RPMI8226 (cell line): ENCODE measurements at places on chromosomes 6 and 20.
A peak's percentile ranks its signal among the peaks of the same experiment; 100 is the strongest.

- peak; percentile 65 for DNase-seq
Measured at GRCh38 chr6:52498538-52499017, 78.3 kb downstream of the TRAM2 start.

DNA sequence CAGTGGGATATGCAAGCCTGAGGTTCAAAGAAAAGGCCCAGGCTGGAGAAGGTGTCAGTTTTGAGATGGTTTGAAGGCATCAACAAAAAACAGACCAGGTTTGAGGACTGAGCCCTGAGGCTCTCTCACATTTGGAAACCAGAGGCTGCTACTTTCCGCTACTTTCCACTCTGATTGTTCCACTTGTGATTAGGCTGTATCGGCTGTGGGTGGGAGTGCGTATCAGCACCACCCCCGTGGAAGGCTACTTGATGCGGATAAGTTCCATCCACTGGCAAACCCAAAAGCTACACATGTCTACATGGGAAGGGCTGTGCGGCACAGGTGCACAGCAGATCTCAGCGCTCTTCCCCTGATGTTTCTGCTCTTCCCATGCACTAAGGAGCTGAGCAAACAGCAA lies 198.7 kb downstream of the GMPR start:
- DNase-seq, result no peak

- no peak for DNase-seq
Measured at GRCh38 chr6:11224252-11224965, 8.1 kb downstream of the NEDD9 start.

- no peak for DNase-seq
Measured at GRCh38 chr6:167987396-167988153, 9.9 kb upstream of the KIF25 start.

- DNase-seq, result no peak
Measured at GRCh38 chr20:48219306-48219705, 434.0 kb upstream of the SULF2 start.

GRCh38 chr20:2991532-2991931 lies 51.9 kb upstream of the GNRH2 start:
- DNase-seq, result no peak

DNA sequence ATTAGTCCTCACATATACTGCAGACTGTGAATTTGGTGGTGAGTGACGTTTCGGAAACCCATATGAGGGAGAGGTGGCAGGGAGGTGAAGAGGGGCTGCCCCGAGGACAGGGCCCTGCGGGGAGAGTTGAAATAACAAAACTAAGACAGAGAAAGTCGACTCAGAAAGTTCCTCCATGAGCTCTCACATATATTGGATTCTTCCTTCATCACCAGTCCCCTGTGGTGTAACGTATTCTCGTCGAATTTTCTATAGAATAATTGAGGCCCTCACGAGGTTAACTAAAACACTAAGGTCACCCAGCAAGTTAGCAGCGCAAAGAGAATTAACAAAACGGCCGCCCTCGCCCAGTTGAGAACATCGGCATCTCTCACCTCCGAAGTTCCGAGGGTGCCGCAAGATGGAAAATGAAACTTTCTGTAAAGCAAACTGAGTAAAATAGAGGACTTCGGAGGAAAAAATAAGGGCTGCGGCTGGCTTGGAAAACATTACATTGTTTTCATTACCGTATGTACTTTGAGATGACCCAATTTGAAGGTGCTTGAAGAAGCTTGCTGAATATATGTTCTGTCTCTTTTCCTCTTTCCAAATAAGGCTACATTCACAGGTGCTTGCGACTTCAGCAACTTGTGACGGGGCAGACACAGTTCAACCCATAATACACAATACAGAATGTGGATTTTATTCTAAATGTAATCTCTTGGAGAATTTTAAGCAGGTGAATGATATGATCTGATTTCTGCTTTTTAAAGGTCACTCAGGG lies 490.9 kb upstream of the JARID2 start:
- DNase-seq, result no peak

GRCh38 chr6:22326500-22326899 lies 29.7 kb upstream of the PRL start:
- DNase-seq, result no peak

DNA sequence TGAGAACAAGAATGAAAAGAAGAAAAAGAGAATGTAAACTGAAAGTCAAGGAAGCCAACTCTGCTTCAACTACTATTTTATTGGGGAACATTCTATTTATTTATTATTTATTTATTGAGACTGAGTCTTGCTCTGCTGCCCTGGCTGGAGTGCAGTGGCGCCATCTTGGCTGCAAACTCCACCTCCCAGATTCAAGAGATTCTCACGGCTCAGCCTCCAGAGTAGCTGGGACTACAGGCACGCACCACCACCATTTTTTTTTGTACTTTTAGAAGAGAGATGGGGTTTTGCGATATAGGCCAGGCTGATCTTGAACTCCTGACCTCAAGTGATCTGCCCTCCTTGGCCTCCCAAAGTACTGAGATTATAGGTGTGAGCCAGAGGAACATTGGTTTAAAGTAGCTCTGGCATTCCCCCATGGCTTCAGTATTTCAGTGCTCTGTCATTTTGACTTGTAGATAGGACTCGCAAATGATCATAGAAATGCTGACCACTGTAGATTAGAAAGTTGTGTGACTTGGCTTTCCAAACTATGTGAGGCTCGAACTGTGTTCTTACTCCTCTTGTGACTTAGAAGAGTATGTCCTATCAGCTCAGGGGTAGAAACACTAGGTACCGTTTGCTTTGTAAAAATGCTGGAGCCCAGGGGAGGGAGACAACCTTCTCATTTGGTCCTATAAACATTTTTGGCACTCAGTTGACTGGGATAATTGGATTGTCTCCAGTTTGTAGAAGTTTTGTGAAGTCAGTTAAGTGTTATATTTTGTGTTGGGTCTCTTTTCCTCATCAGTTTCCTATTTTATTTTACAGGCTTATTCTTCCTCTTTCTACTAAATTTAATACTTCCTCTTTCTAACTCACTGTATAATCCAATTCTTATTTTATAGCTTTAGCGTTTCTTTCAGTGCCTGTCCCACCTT lies 544.9 kb upstream of the CITED2 start:
- no peak for DNase-seq

GRCh38 chr6:144134176-144134575 lies 16.1 kb upstream of the STX11 start:
- DNase-seq, result no peak

DNA sequence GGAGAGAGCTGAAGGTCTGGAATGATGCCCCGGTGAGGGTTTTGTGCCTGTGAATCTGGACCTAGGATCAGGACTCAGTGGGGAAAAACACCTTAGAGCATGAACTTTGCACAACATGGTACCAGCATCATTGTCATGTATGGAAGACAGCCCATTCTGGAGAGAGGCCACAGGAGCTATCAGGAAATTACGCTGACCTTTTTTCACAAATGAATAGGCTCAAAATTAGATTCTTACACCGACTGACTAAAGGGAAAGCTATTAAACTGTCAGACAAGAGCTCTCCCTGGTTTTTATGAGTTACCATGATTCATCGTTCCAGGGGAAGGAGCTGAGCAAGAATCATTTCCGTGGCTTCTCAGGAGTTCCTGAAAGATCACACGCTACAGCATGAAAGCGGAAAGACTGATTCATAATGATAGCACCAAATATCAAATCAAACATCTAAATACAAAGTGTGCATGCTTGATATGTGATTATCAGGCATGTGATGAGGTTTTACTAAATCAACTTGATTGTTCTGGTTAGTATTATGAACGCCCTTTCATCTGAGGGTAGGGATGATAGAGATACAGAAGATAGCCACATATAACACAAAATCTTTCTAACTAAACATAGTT lies 224.9 kb upstream of the SMLR1 start:
- DNase-seq, result no peak

- DNase-seq, result no peak
Measured at GRCh38 chr20:46350201-46350985, 42.1 kb upstream of the CDH22 start.
